Mesenteric fat pad (tissue), 1 donor: ENCODE measurements at places on chromosomes 1 and 21.

GRCh38 chr1:29698626-29699025 is 462.3 kb downstream of the PTPRU start:
- DNase-seq, result peak; percentile 73

- no peak for DNase-seq
Measured at GRCh38 chr21:33897739-33898138, 17.9 kb downstream of the ATP5PO start.

- DNase-seq, result no peak
Measured at GRCh38 chr1:18645747-18646090, 15.1 kb downstream of the PAX7 start.

- no peak for DNase-seq
Measured at GRCh38 chr1:46479744-46480350, 9.8 kb upstream of the DMBX1 start.

- DNase-seq, result no peak
Measured at GRCh38 chr21:20703112-20703767, 295.0 kb upstream of the NCAM2 start.

DNA sequence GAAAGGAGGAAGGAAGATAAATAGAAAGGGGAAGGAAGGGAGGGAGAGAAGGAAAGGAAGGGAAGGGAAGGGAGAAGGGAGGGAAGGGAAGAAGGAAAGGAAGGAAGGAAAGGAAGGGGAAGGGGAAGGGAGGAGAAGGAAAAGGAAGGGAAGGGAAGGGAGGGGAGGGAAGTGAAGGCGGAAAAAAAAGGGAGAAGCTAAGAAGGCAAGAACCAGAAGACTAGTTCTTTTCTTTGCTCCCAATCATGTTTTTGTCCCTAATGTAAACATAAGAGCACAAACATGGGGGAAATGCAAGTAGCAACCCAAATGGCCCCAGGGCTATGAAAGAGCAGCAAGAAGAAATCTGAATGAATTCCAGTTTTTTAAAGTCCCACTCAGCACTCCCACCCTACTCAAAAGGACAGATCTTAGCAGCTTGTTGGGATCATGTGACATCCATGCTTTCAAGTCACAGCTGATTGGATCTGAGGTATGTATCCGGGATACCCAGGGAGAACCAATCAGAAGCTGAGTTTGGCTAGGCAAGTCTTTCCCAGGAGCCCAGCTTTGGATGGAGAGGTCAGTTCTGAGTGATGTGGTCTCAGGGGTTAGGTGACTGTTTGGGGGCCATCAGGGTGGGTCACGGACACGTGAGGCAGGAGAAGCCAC is 24.2 kb upstream of the FHAD1 start:
- DNase-seq, result no peak

DNA sequence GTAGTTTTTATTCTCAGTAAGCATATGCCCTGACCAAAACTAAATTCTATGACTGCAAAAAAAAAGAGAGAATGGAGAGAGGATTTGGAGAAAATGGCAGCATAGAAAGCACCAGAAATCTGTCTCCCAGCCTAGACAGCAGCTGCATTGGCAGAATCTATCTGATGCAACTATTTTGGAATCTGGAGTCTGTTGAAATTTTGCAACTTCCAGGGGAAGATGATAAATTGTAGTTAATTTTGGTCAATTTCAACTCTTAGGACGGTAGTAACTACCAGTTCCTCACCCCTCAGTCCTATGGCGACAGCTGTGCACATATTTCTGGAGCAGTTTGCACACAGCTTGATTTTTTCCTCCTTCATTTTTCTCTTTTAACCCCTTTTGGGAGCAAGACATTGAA is 10.9 kb downstream of the EXO5 start:
- DNase-seq, result no peak

GRCh38 chr1:15083578-15083977 is 70.0 kb upstream of the TMEM51 start:
- DNase-seq, result no peak

DNA sequence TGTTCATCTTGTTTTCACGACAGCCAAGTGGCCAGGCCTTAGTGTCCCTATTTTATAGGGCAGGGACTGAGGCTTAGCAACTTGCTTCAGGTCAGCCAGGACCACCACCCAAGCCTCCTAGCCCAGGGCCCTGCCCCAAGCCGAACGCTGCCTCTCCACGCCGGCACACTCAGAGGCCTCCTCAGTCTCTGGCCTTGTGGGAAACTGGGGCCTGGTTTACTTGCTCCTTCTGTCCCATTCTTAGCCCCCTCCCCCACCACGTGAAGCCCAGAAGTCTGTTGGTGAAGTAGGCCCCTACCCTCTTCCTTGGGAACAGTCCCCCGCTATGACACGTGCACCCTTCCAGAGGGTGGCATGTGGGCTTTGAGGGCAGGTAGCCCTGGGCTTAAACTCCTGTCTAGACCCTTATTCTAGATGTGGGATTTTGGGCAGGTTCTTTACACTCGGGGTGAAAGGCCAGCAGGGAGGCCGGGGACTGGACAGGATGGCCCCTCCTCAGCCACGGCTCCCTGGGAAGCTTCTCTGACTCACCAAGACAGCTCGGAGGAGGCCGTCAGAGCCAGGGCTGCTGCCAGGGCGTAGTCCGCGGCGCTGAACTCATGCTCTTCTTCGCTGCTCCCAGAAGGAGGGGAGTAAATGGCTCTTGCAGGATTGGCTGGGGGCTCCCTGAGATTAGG is 4.3 kb downstream of the MYOM3 start:
- no peak for DNase-seq

DNA sequence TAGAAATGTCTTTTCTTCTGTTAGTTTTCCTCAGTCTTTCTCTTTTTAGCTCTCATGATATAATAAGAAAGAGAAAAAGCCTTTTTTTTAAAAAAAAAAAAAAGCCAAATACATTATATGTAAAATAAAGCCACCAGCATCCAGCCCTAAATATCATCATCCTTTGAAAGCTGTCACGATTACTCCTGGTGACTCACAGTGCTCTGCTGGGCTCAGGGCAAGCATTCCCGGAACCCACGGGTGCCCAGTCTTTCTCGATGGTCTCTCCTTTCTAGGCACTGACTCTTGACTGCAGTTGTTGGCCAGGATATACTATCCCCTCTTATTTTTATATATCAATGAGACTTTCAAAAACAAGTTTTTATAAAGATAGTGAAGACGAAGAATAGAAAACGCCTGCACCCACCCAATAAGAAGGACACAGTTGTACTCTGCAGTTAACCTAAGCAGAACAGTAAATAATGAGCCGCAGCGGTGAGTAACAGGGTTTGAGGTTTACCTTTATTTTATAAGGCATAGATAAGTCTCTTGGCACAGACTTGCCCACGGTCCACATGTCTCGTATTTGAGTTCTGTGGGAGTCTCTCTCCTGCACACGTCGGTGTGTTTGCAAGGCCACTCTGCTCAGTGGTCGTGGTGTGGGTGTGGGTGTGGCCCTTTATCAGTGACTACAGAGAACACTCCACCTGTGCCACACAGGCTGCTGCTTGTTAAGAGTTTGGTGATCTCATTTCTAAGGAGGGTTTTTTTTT is 15.7 kb upstream of the MX2 start:
- no peak for DNase-seq

- no peak for DNase-seq
Measured at GRCh38 chr21:46416551-46416950, 42.1 kb upstream of the DIP2A start.

- DNase-seq, result no peak
Measured at GRCh38 chr1:171995573-171995972, 154.3 kb downstream of the DNM3 start.

- no peak for DNase-seq
Measured at GRCh38 chr21:43809346-43809799, 20.0 kb downstream of the RRP1 start.

- DNase-seq, result no peak
Measured at GRCh38 chr1:111247125-111247838, 19.8 kb downstream of the CHI3L2 start.

GRCh38 chr1:75616436-75617433 is 5.8 kb upstream of the SLC44A5 start:
- no peak for DNase-seq

DNA sequence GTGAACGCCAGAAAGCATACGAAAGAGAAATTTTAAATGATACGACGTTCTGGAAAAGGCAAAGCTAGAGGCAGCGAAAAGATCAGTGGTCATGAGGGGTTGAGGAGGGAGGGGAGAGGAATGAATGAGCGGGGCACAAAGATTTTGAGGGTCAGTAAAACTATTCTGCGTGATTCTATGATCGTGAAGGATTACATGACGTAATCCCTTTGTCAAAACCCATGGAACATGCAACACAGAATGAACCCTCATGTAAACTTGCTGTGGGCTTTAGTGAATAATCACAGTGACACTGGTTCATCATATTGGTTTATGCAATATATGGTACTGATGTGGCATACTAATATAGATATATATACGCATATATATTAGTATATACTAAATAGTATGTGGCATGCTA is 13.0 kb downstream of the LRRC38 start:
- DNase-seq, result no peak

GRCh38 chr1:112027696-112028095 is 38.2 kb upstream of the KCND3 start:
- DNase-seq, result no peak

DNA sequence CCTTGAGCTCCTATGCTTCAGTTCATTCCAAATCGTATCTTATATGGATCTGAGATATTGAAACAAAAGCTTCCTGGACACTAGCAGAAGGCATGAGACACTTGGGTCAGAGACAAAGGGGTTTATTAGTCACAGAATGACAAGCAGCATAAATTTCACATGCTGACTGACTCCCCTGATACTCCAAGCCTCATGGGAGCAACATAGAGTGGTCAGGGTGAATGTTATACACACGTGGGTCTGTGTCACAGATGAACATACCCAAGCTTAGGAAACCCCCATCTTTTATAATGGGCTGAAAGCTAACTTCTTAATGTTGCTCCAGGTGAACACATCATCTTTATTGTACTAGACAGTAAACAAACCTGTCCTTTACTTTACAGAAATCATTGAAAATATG is 599.9 kb upstream of the RGS18 start:
- no peak for DNase-seq

- no peak for DNase-seq
Measured at GRCh38 chr1:109714661-109715372, 2.8 kb downstream of the GSTM5 start.

GRCh38 chr1:163650624-163651023 is 328.9 kb downstream of the NUF2 start:
- DNase-seq, result no peak

DNA sequence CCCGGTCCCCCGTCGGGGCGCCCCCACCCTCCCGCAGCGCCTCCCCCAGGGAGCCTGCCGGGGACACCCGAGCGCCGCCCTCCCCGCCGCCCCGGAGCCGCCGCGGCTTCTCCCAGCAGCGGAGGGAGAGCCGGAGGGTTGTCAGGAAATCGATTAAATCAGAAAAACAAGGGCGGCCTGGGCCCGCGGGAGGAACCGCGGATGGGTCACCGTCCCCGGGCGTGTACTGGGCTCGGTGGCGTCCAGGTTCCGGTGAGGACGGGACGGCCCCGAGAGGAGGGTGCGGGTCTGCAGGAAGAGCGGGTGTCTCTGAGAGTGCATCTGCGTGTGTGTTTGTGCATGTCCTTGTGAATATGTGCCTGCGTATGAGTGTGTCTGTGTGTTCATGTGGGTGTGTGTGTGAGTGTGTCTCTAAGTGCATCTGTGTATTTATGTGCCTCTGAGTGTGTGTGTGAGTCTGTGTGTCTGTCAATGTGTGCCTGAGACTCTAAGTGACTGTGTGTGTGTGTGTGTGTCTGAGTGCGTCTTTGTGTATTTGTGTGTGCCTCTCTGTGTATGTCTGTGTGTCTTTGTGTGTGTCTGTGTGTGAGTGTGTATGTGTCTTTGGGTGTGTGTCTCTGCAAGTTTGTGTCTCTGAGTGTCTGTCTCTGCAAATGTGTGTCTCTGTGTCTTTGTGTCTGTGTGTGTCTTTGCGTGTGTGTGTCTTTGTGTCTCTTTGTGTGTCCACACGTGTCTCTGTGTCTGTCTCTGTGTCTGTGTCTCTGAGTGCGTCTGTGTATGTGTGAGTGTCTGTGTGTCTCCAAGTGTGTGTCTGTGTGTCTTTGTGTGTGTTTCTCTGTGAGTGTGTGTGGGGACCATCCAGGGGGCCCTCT is 1.1 kb downstream of the SPSB1 start:
- DNase-seq, result no peak

GRCh38 chr21:34647555-34647954 is 21.2 kb upstream of the CLIC6 start:
- no peak for DNase-seq

DNA sequence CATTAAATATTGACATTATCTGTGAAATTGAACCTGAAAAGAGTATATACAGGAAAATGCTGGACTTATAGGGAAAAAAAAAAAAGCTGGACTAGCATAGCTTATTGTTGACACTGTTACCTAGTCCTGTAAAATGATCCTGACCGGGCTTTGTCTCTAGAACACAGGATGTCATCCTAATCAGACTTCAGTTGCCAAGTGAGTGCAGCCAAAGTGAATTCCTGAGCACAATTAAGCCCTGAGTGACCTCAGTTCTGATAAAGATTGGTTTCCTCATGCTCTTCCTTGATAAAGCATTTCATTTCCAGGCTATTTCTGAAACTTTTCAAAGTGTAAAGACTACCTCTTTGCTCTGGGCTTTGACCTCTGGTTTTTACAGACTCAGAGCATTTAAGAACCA is 19.8 kb downstream of the SELP start:
- DNase-seq, result no peak

DNA sequence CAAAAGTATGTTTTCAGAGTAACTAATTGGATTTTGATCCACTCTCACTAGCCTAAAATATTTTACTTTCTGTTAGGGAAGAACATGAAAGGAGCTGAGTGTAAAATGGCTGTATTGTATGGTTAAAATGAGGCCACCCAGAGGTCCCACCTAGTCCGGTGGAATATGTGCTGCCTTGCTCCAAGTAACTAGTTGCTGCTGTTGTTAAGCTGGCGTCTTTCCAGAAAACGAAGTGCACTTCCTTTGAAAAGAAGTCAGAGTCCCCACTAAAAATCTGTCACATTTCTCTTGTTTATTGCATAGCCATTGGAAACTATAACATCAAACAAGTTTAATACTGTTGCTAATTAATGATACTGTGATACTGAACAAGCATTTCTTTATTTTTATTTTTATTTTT is 3.2 kb downstream of the SLC25A33 start:
- no peak for DNase-seq

DNA sequence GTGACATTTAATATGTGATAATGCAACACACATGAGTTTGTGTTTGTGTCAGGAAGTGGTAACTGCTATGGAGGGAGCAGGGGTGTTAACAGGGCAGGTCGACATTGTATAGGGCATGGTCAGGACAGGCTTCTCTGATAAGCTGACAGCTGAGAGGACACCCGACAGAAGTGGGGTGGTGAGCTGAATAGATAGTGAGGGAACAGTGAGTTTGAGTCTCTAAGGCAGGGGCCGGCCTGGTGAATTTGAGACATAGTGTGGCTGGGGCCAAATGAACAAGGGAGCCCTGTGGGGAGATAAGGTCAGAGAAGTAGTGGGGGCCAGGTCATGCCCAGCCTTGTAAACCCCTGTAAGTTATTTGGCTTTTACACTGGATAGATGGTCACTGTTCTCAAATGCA is 217.4 kb upstream of the KIAA0040 start:
- no peak for DNase-seq

GRCh38 chr1:21451212-21451611 is 11.3 kb downstream of the NBPF3 start:
- no peak for DNase-seq
